ENCODE measurements at places on chromosomes 1 and 21.

- DNase-seq: no peak
Measured at GRCh38 chr21:42289926-42290325, 25.3 kb downstream of the TFF3 start.

DNA sequence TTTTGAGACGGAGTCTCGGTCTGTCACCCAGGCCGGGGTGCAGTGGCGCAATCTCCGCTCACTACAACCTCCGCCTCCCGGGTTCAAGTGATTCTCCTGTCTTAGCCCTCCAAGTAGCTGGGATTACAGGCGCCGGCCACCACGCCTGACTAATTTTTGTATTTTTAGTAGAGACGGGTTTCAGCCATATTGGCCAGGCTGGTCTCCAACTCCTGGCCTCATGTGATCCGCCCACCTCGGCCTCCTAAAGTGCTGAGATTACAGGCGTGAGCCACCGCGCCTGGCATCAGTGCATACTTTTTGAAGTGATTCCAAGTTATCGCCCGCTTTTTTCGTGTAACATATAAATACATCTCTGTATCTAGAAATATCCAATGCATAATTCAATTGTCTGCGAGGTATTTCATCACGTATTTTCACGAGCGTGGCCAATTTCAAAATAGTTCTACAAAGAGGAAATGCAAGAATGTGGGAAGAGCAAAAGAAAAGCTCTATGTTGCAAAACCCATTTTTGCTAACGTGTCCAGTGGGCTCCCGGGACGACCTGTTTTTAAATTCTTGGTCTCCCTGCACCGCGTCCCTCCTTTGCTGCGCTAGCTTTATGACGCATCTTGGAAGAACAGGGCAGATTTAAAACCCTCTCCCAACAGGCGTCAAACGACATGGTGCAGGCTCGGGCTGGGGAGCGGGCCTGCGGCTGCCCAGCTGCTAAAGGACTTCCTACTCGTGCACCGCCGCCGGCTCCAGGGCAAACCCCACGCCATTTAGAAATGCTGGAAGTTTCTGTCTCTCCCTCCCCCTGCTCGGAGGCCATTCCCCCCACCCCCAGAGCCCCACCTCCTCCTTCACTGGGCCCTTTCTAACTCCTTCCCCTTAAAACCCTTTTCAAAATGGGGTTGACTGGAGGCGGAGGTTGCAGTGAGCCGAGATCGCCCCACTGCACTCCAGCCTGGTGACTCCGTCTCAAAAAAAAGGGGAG lies 923 bp upstream of the IFNGR2 start:
- peak; percentile 60 for DNase-seq

DNA sequence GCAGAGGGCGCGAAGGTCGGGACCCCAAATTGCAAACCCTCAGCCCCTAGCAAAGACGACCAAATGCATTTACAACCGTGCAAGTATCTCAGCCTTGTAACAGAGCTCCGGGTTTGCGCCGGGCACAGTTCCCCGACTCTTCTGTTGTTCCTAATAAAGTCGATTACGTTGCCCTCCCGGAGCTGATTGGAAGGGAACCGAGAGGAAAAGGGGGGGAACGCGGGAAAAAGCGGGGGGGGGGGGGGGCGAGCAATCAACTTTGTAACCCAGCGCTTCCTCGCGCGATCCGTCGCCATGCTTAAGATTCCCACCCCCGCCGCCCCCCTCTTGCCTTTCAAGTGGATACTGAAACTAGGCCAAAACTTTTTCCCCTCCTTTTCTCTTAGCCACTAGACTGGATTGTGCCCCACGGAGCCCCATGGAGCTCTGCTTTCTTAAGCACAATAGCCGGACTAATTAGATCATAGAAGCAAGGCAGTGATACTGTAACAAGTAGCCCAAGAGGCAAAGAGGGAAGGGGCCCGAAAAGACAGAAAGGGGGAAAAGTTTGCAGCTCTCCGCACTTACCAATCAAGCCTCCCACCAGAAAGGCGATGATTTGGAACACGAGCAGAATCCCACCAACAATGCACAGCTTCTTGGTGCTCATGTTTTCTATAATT lies 565 bp downstream of the WLS start:
- peak; percentile 47 for DNase-seq

GRCh38 chr1:217661407-217661806 lies 30.3 kb downstream of the SPATA17 start:
- DNase-seq: no peak

DNA sequence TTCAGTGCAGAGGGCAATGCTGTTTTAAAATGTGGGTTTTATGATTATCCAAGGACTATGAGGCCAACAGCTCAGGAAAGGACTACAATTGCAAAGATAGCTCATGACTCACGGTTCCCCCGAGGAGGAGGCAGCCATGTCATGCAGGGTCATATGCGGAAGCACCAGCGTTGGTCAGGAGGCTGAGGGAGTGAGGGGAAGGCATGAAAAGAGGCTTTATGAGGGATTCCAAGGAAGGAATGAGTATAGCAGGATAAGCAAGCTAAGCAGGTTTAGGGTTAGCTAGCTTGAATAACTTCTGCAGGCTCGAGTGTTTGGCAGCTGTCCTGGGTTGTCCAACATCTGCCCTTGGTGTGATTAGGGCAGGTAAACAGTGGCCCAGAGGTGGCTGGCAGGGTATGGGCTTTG lies 495.1 kb downstream of the SETD4 start:
- no peak for DNase-seq

GRCh38 chr1:22128392-22128791 lies 14.5 kb downstream of the WNT4 start:
- DNase-seq: no peak

Data from frontal cortex (tissue), 4 donors.